ENCODE measurements at places on chromosomes 12 and 14. TPM values are rescaled to one million over a fixed set of nuclear protein-coding genes. Genes with fewer than 3 reads are reported as not detected.

The C12orf50 gene
- 0.12 TPM for total RNA-seq

The GPD1 gene
- 0.14 TPM for total RNA-seq

The AKT1 gene
- 118 TPM for total RNA-seq

The DHRS2 gene
- total RNA-seq, result 6.4 TPM

The VDR gene
- 2.1 TPM for total RNA-seq

The RAB3IP gene
- 14.6 TPM for total RNA-seq

The PUS1 gene
- total RNA-seq, result 80.1 TPM

The KRT4 gene
- 3.4 TPM for total RNA-seq

The LBHD2 gene
- 0.27 TPM for total RNA-seq

The BHLHE41 gene
- total RNA-seq, result 0.93 TPM

The HPD gene
- 1.3 TPM for total RNA-seq

The PRIM1 gene
- 25.2 TPM for total RNA-seq

The KRT5 gene
- 0.62 TPM for total RNA-seq

The ESPL1 gene
- 19.0 TPM for total RNA-seq

The LRRK2 gene
- 1.6 TPM for total RNA-seq

The EPYC gene
- total RNA-seq, result not detected

The DNAJC22 gene
- total RNA-seq, result 23.4 TPM

The HRK gene
- total RNA-seq, result 1.6 TPM

The ZFYVE1 gene
- 8.5 TPM for total RNA-seq

The DPPA3 gene
- not detected for total RNA-seq

The CLEC4E gene
- 0.17 TPM for total RNA-seq

The BDKRB1 gene
- 0.47 TPM for total RNA-seq

The PTPRB gene
- 0.42 TPM for total RNA-seq

The CEBPE gene
- not detected for total RNA-seq

The B4GALNT3 gene
- 0.49 TPM for total RNA-seq

The A2M gene
- 0.08 TPM for total RNA-seq

The TMEM106C gene
- 119 TPM for total RNA-seq

The CACNA1C gene
- total RNA-seq, result 0.09 TPM

The MYH6 gene
- total RNA-seq, result 0.08 TPM

The RILPL1 gene
- 10.4 TPM for total RNA-seq

The ARMH4 gene
- total RNA-seq, result 1.5 TPM

Measured in A549 treated with Mapracorat at 1 μM for 4 hours (cell line).